ENCODE measurements at places on chromosomes 4 and X.

DNA sequence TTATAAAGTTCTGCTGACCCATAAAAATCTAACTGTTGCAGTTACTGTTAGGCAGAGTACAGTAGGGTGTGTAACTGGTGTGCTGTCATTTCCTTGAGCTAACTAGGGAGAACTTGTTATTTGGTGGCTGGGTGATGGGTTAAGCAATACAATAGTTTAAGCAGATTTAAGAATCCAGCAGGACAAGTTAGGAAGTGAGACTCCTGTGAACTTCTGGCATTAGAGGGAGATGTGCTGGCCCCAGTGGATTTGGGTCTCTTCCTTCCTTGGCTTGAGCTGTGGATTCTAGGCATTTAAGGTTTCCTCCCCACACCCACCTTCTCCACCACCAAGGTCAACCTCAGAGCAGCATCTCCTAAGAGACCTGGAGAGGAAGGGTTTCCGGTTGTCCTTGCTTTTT, 70.5 kb downstream of the CLCN5 start:
- DNase-seq, result no peak

DNA sequence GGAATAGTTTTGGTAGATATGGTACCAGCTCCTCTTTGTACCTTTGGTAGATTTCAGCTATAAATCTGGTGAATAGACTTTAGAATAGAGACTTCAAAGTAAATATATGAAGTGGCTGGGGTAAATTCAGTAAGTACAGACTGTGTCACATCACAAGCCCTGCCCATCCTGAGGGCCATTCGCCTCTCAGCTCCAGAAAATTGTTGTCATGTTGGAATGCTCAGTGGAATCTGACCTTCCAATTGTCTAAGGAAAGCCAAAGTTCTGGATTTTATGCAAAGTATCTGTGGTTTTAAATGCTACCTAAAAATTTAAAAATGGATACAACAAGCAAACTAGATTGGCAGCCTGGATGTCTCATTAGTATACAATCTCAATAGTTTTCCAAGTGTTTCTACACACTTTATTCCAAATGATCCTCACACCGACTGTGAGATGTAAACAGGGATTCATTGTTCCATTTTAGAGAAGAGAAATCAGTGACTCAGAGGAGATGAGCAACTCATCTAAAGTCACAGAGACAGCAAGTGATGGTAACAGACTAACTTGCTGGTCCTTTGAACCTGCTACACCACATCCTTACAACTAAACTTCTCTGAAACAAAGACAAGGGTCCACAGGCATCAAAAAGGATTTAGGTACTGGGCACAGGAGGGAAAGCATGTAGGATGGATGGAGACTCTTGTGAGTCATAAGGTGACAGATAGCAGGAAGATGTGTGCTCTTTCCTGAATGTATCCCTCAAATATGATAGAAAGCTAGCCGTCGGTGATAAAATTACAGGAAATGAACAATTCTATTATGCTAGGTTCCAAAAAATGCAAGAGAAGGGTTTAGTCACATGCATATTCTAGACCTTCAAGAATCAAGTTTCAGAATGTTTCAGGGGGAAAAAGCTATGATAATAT, 127.3 kb downstream of the ATP10D start:
- DNase-seq, result no peak

- no peak for DNase-seq
These were observed 1.1 kb upstream of the SLBP start for GRCh38 chr4:1713003-1713851.

- DNase-seq, result no peak
These were observed 475.3 kb upstream of the AMOT start for GRCh38 chrX:113315927-113316326.

- no peak for DNase-seq
These were observed 441.0 kb upstream of the GALNT7 start for GRCh38 chr4:172727631-172728030.

GRCh38 chr4:80452768-80453167, 117.2 kb downstream of the CFAP299 start:
- DNase-seq, result no peak

DNA sequence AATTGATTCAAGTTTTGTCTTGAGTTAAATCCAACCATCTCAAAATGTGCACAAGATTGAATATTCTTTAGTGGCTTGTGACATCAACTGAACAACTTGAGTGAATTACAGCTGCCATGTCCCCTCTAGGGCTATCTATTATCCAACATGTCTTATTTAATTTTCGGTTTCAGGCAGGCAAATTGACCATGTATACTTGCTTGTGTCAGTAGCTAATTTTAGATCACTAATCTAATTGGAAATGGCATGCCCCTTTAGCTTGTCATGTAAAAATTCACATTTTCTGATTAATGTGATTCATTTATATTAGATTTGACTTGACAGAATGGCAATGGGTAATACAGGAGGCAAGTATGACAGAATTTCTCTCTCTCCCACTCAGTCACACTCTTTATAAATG, 93.2 kb upstream of the NR0B1 start:
- DNase-seq, result no peak

DNA sequence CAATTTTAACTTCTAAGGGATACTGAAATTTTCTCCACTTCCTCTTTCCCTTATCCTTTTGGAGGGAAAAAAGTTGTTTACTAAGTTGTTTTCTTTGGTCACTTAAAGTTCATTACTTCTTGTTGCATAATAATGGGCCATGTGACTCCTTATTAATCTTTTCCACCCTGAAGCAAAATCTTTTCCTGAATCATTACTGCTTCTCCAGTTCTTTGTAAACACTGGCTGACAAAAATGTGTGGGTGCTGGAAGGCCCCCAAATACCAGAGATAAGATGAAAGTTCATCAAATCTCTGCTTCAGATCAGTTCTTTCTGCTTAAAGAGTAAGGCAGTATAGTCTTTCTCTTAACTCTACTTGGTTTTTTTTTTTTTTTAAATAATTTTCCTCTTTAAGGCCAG, 108.9 kb upstream of the NHS start:
- DNase-seq, result no peak

- DNase-seq, result no peak
These were observed 311.6 kb downstream of the FAM133A start for GRCh38 chrX:93985344-93986307.

GRCh38 chr4:170170861-170171260, 81.1 kb upstream of the AADAT start:
- no peak for DNase-seq

DNA sequence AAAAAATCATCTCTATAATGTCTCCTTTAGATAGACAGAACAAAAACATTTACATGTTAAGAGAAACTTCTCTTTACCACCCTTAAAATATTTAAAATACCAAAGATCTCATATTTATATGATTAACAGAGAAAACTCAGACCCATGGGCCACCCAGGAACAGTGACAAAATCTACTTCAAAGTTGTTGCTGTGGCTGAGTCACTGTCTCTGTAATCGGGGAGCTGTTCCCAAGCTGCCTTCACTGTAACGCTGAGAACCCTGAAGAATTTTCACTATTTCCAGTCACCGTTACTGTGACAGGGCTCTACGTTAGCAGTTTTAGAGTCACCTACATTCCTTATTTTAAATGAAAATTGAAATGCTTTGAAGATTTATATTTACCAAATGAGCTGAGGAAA, 9.0 kb upstream of the DAPP1 start:
- DNase-seq, result no peak

DNA sequence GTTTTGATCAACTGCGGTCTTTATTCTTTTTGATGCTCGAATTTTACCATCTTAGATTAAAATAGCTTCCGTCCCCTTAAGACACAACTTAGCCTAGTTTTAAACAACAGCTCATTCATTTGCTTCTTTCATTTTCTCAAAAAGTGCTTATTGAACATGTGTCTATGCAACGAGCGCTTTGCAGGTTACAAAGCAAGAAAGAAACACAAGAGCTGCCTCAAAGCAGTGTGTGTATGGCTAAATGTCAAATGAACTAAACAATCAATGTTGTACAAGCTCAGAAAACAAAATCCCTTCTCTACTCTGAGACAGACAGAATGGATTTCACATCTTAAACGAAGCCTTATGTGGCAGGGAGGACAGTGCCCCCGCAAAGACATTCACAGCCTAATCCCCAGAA, 61.0 kb downstream of the EVC2 start:
- no peak for DNase-seq

DNA sequence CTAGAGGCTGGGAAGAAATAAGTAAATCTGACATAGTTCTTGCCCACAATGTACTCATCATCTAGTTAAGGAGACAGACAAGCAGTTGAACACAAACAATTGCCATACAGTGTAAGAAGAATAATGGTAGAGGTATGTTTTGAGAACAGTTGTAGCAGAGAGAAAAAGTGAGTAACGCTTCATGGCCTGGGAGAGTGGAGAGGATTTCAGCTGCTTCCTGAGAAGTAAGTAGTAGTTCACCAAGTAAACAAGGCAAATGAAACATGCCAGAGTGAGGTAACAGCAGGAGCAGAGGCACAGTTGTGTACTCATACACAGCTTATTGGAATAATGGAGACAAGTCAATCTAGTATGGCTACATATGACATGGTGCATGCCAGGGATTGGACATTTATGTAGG, 53.6 kb upstream of the RAP2C start:
- no peak for DNase-seq

DNA sequence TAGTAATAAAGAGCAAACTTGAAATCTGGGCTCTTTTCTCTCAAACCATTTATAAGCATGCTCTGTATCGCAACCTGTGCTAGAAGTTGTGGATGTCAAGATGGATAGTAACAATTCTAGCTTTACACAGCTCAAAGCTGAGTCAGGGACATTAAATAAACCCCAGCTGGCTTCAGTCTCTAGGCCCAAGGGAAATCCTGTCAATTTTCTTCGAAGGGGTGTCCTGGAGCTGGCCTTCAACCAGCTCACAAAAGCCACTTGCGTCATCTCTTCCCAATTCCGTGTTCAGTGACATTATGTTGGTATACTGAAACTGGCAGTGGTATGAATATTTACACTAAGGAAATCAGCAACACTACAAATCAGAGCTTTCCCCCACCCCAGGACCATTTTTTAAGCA, 89.8 kb upstream of the PRKG2 start:
- DNase-seq, result no peak
